ENCODE measurements at places on chromosomes 4 and X.

DNA sequence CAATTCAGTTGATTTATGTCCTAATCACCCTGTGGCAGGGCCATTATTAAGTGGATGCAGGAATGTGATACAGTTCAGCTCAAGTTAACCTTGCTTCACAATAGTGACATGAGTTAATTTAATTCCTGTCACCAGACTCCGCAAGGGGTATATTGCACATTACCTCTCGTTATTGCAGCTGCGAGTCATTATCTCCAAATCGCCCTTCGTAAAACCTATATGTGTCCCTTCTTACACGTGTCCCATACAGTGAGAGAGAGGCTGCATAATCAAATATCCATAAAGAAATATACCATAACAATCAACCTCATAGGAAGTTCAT lies 369.9 kb upstream of the ANXA10 start:
- DNase-seq, result no peak

DNA sequence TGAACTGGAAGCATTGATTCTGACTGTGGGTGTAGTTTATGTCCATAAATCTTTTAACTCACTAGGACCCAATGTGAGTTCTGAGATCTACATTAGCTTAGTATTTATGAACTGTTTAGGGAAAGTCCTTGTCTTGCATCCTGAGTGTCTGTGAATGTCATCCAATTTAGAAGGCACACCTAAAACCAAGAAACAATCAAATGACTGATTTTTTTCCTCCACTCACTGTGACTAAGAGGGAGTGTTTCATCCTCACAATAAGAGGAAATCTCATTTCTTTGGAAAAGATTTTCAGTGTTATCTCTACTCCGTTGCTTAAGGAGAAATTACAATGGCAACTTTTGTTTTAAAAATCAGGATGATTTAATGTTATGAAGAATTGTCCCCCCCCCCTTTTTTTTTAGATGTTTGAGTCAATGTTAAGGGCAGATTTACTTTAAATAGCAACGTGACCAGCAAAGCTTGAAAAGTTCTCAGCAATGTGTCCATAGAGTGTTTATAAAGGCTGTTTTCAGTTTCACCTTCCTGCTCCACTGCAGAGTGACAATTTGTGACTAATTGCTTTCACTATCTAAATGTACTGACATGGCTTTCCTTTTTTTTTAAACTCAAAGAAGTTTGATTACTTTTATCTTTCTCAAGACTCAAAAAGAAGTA lies 173.0 kb downstream of the SPCS3 start:
- DNase-seq, result no peak

DNA sequence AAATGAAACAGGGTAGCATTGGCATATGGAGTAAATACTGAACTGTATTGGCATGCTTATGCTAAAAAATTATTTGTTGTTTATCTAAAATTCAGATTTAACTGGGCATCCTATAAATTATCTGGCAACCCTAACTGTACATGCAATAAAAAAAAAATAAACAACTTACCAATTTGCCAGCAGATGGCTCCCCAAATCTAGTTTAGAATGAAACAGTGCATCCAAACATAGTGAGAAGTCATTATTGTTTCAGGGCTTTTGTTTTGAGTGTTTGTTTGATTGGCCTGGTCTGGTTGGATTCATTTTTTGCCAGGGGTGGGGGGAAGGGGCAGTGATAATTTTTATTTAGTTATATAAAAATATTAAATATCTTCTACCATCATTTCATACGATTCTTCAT lies 12.8 kb upstream of the NSUN7 start:
- no peak for DNase-seq

GRCh38 chr4:24671849-24672248 lies 87.5 kb upstream of the DHX15 start:
- DNase-seq, result no peak

DNA sequence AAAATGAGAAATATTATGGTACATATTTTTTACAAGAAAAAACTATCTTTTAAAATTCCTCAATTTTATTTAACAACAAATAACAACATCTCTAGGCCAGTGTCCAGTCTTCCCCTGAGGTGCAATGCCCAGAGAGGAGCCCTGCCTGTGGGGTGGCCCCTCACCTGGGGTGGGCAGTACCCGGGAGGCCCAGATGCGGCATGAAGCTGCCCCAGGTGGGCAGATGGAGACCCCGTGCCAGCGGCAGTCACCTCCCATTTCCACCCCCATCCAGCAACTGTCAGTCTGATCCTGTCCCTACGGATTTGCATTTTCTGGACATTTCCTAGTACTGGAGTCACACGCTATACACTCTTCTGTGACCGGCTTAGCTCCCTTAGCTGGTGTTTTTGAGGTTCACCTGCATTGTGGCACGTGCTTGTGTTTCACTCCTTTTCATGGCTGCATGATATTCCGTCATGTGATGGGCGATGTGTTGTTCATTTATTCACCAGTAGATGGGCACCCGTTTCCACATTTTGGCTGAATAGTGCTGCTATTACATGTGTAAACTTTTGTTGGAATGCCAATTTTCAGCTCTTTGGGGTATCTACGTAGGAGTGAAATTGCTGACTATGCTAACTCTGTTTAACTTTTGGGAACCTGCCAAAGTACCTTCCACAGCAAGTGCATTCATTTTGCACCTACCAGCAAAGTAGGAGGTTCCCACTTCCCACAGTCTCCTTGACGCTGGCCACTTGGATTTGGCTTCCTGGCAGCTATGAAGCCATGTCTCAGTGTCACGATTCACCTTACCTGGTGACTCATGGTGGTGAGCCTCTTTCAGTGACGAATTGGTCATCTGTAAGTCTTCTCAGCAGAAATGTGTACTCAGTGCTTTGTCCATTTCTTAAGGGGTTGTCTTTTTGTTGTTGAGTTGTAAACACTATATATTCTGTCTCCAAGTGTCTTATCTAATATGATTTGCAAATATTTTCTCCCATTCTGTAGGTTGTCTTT lies 11.7 kb upstream of the MAEA start:
- DNase-seq, result no peak

GRCh38 chrX:96551322-96551872 lies 133.2 kb upstream of the DIAPH2 start:
- DNase-seq, result no peak

GRCh38 chr4:163493643-163494359 lies 689 bp upstream of the TMA16 start:
- no peak for DNase-seq

GRCh38 chr4:140316799-140317198 lies 56.6 kb upstream of the SCOC start:
- DNase-seq, result no peak

GRCh38 chr4:140866492-140867005 lies 110.4 kb upstream of the TBC1D9 start:
- DNase-seq, result no peak

GRCh38 chr4:78687818-78688217 lies 88.3 kb upstream of the BMP2K start:
- no peak for DNase-seq

GRCh38 chr4:171221181-171221580 lies 592.0 kb upstream of the GALNTL6 start:
- DNase-seq, result no peak

DNA sequence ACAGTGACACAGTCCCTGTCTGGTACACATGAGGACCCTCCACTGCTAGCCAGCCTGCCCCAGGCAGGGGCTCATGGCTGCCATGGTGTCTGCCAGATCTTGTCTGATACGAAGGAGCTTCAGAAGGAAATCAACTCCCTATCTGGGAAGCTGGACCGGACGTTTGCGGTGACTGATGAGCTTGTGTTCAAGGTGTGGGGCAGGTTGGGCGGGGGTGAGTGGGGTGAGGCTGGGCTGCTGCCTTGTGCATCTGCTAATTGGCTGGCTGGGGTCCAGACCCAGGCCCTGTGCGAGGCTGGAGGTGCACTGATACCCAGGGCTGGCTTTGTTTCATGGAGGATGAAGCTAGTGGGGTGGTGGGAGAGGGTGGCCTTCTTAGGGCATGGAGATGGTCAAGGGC lies 13.8 kb downstream of the CCDC22 start:
- DNase-seq, result no peak

GRCh38 chrX:15464704-15465103 lies 28.4 kb downstream of the PIR start:
- DNase-seq, result no peak

DNA sequence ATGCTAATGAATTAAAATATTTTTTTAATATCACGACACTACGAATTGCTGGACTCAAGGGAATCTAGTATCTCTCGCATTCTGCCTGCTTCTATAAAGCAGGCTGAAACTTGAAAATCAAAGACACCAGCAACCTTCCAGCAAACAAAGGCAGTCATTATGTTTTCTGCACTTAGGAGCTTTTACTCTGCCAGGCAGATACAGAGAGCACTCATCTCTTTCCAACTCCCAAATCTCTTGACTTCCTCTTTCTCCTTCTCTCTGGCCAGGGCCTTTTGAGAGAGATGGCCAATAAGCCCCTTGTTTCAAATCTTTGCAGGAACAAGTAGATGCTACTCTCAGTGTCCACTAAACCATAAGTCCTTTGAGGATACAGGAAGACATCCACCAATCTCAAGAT lies 95.2 kb upstream of the KLF3 start:
- DNase-seq, result no peak

DNA sequence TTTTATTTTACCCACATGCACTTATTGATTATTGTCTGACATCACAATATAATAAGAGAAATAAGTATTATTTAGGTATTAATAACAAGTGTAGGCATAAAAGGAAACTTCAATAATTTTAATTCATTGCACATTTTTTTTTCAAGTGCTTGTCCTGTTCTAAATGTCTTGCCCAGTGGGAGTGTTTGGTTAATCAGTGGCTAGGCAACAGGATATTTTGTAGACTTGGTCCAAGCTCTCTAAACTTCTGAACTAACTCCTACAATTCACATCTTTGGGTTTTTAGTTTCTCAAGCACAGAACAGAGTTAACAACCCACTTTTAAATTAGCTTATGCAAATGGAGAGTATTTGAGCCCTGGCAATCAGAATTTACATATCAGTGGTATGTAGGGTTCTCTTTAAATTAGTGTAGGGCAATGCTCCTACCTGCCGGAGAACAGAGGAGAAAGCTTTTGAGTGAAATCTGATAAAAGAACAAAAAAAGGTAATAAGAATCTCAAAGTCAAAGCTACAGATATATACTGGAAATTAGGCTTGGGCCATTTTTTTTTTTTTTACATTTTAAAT lies 353.5 kb downstream of the ADGRL3 start:
- no peak for DNase-seq

DNA sequence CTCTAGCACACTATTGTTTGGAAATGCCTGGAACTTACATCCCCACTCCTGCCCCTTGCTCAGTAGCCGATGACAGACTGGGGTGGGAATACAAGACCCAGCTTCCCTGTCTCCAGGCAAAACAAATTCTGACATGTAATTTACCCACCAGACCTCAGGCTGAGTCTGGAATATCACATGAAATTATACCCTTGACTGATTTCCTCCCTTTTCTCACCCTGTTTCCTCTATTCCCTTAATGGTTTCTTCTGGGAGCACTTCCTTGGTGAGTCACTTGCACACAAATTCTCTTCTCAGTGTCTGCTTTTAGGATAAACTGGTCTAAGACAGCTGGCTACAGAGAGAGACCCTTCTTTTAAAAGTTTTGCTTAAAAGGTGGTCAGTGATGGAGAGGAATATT lies 65.8 kb upstream of the DIPK2B start:
- no peak for DNase-seq

DNA sequence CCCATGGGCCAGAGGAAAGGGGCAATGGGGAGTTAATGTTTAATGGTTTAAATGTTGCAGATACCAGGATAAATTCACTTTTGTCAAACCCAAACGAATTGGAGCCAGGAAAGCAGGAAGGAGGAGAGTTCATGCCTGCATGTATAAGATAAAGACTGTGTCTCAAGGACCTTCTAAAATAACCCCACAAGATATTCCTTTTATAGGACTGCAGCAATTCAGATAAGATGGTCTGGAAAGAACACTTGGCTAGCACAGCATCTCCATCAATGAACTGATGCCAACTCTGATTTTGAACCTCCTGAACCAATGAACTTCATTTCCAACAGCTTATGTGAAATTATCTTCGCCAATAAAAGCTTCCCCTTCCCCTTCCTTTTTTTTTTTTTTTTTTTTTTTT lies 31.3 kb upstream of the LONRF3 start:
- DNase-seq, result no peak

GRCh38 chr4:4730249-4730648 lies 129.2 kb upstream of the MSX1 start:
- no peak for DNase-seq

DNA sequence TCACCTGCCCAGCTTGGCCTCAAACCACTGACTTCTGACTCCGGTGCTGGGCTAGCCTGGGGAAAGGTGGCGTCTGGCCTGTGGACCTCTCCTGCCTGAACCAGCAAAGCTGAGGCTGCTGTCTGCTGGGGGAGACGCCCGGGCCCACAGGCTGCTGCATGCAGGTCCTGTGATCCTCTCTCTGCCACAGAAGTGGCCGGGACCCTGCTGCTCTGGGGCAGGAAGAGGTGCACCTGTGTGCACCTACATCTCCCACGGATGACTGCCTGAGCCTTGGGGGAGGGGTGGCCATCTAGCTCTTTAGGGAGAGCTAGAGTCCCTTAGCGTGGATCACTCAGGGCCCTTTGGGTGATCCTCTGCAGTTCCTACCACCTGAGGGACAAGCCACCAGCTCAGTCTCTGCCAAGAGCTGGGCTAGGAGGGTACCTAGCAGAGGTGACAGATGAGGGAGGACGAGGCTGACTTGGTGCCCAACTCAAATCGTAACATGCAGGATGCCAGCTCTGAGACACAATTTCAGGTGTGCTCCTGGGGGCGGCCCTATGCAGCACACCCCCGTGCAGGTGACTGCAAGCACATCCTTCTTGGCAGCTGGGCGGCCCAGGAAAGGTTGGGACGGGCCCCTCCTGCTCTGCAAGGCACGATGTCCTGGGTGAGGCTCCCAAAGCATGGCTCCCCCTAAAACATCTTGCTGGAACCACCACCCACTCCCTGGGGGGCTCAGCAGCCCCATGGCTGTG lies 22.5 kb downstream of the LETM1 start:
- DNase-seq, result no peak

DNA sequence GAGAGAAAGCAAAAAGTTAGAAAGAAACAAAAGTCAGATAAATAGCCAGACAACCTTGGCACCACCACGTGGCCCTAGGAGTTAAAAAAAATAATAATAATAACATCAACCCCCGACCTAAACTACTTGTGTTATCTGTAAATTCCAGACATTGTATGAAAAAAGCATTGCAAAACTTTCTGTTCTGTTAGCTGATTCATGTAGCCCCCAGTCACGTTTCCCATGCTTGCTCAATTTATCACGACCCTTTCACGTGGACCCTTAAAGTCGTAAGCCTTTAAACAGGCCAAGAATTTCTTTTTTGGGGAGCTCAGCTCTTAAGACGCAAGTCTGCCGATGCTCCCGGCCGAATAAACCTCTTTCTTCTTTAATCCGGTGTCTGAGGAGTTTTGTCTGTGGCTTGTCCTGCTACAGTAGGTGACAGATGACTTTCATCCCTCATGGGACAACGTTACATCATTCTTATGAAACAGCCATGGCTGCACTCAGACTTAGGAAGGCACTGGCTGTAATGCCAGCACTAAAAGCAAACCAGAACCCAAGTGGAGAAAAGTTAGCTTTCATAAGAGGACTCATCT lies 520 bp downstream of the ACOX3 start:
- DNase-seq, result no peak

GRCh38 chr4:44319129-44319528 lies 129.5 kb downstream of the KCTD8 start:
- no peak for DNase-seq

- DNase-seq, result no peak
Measured at GRCh38 chrX:123830309-123830708, 29.5 kb upstream of the XIAP start.

All from stimulated activated CD8-positive, alpha-beta memory T cell treated with anti-CD3 and anti-CD28 coated beads, Interleukin-7, amount 100 ng/mL, for 1 hour (primary cell).